ENCODE measurements at places on chromosomes 4 and X.
A peak's percentile ranks its signal among the peaks of the same experiment; 100 is the strongest.

DNA sequence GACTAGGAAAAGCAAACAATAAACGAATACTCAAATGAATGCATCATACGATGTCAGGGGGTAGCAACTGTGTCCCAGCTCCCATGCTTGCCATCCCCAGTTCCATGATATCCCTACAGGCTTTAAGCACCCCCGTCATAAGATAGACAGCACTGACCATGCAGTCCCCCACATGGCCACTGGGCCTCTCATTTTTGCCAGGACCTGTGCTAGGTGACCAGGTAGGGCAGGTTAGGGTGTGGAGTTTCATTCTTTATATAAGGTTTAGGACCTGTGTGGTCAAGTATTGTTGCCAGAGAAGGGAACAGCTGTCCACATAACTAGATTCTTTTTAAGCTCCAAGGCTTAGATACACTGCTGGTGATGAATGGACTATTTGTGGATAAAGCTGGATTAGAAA is 9.7 kb downstream of the PPEF2 start:
- no peak for DNase-seq

- DNase-seq = no peak
Measured at GRCh38 chr4:126364311-126364911, 1049.7 kb downstream of the FAT4 start.

GRCh38 chr4:16606691-16607090 is 291.8 kb downstream of the LDB2 start:
- no peak for DNase-seq

DNA sequence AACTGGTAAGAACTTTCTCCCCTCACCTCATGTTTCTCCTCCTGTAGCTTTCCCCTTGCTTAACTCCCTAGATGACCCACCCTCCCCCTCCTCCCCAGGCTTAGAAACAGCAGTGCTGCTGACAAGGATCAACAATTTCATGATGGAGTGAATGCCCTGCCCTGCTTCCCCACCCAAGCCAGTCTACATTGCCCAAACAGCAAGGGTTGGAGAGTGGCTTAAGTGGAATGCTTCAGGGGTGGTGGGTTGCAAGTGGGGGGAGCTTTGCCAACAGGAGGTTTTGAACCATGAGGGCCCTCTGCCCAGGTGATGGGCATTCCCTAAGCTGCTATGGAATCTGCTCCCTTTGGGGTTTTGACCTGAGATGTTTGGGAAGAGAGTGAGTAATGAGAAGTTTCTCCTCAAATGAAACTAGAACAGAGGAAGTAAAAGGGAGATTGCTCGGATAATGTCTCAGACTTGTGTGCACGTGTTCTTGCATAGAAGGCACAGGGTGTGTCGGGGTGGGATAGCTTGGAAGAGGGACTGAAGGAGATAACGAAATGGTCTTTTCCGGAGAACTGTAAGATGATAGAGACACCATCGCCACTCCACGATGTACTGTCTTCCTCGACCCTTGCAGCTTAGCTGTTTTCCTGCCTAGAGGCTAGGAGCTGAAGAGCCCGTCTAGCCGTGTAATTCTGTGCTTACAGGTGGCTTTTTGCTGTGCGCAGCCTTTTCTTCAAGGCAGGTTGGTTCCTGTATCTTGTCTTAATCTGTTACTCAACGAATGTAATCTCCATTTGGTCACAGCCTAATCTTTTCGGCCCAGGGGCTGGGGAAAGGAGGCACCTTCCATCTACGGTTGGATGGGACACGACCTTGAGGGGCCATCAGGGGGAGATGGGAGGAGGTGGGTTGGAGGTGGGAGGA is 10.1 kb downstream of the GDPD2 start:
- no peak for DNase-seq

DNA sequence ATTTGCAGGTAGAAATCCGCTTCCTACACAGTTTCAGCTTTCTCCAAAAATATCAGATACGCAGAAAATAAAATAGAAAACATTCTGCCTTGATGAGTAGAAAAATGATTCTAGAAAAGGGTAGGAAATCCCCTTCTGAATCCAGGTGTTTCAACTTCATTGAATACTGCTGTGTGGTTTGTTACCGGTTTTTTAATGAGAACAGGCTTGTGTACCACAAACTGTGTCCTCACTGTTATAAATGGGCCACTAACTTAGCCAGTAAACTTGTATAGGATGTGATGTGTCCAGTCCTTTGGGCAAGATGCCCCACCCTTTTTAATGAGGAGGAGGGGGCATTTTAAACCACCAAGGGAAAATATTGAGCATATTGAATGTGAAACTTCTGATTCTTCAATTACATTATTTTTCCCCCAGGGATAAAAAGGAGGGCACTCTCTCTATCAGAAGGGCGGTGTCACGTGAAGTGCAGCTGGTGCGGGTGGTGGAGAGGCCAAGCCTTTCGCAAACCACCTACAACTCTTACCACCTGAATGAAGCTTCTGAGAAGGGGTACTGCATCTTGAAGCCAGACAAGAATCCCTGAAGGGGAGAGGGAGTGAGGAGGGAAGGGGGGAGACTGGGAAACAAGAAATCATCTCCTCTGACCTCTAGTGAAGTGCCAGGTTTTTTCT is 4.5 kb downstream of the CXXC4 start:
- peak; percentile 29 for DNase-seq

DNA sequence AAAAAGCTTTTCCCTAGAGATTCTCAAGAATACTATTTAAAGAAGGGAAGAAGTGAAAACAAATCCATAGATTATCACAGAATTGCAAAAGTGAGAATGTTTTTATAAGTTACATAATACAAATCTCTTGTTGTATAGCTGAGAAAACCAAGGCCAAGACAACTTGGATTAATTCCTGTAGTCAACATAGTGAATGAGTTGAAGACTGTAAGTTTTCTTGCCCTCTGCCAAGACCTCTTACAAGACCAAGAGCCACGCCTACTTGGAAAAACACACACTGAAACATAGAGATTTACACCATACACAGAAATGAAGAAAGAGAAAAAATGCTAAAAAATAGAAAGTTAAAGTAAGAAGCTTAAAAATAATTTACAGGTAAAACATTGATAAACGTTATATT is 2024.0 kb downstream of the PCDH7 start:
- no peak for DNase-seq

- DNase-seq = no peak
Measured at GRCh38 chr4:36043241-36043640, 201.1 kb downstream of the ARAP2 start.

DNA sequence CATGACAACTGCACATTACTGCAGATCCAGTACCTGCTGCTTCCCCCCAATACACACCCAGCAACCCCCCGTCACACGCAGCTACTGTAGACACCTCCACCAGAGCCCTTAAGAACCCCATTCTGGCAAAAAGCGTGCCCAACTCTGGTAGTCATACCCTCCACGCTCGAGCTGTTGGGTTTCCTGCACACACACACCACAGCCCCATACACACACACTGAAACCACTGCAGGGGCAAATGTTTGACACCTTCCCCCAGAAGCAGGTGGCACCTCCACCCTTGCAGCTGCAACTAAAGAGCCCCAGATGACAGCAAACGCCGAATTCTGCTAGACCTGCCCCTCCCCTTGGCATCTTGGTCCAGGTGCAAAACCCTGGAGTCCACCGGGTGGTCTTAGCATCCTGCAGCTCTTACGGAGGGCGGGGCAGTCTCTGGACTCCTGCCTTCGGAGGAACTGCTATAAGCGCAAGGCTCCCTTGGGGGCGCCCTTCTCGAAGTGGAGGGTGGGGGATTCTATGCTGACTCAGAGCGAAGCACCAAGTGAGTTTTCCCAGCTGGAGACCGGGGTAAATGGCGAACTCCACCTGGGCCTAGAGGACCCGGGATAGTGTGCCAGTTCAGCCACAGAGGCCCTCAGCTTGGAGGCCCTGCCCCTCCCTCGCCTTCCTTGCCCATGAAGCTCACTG is 1.5 kb downstream of the FRMPD3 start:
- DNase-seq = peak; percentile 14
